Aortic smooth muscle cell (primary cell): ENCODE measurements at places on chromosomes 5 and 9. TPM values are rescaled to one million over a fixed set of nuclear protein-coding genes. Genes with fewer than 3 reads are reported as not detected.

Gene RANBP17
- total RNA-seq = 11.2 and 24.7 TPM in 2 replicates

Gene FBP1
- total RNA-seq = not detected in 2 replicates

Gene NME5
- 4.8 and 5.0 TPM in 2 replicates for total RNA-seq

Gene PRLR
- under 0.01 and 0.26 TPM in 2 replicates for total RNA-seq

Gene KCNV2
- total RNA-seq = not detected in 2 replicates

Gene NMUR2
- total RNA-seq = not detected in 2 replicates

Gene TMEM8B
- total RNA-seq = 2.0 and 3.0 TPM in 2 replicates

Gene CCNI2
- not detected in 2 replicates for total RNA-seq

Gene HNRNPAB
- 29.1 and 47.6 TPM in 2 replicates for total RNA-seq

Gene PCDHA10
- total RNA-seq = under 0.01 and 0.06 TPM in 2 replicates

Gene AMBP
- total RNA-seq = 0.12 and 0.53 TPM in 2 replicates

Gene CDX1
- 0.12 and 0.13 TPM in 2 replicates for total RNA-seq

Gene CLPTM1L
- total RNA-seq = 250 and 324 TPM in 2 replicates

Gene PKN3
- total RNA-seq = 2.8 TPM in 2 replicates

Gene PCDHGA6
- 3.3 and 5.3 TPM in 2 replicates for total RNA-seq

Gene IL31RA
- total RNA-seq = 0.25 and 0.26 TPM in 2 replicates

Gene NEUROG1
- not detected in 2 replicates for total RNA-seq

Gene SLC34A1
- total RNA-seq = not detected in 2 replicates

Gene EPB41L4A
- total RNA-seq = 9.1 and 11.9 TPM in 2 replicates

Gene TPPP
- total RNA-seq = 0.93 and 1.1 TPM in 2 replicates

Gene PCDH12
- total RNA-seq = 1.7 and 3.6 TPM in 2 replicates

Gene PCAT7
- total RNA-seq = 0.06 TPM in 1 of 2 replicates, not detected in the other

Gene PPP2R2B
- 0.75 and 0.79 TPM in 2 replicates for total RNA-seq

Gene SOHLH1
- not detected in 2 replicates for total RNA-seq

Gene C9
- 0.25 TPM in 1 of 2 replicates, not detected in the other for total RNA-seq

Gene PCDHA8
- total RNA-seq = 0.06 TPM in 1 of 2 replicates, not detected in the other

Gene SNAPC4
- total RNA-seq = 4.9 and 6.5 TPM in 2 replicates

Gene PCDHGA1
- total RNA-seq = 1.1 TPM in 2 replicates

Gene FGD3
- total RNA-seq = not detected in 2 replicates

Gene NDUFA8
- total RNA-seq = 31.5 and 39.6 TPM in 2 replicates

Gene C5
- 8.2 and 10.9 TPM in 2 replicates for total RNA-seq

Gene IFNA21
- not detected in 2 replicates for total RNA-seq

Gene POLE3
- 33.9 and 47.6 TPM in 2 replicates for total RNA-seq

Gene C5orf58
- total RNA-seq = 0.26 TPM in 1 of 2 replicates, not detected in the other

Gene CKMT2
- 2.8 and 4.0 TPM in 2 replicates for total RNA-seq

Gene MEIKIN
- total RNA-seq = 0.06 TPM in 1 of 2 replicates, not detected in the other

Gene C1QTNF2
- 3.0 and 3.9 TPM in 2 replicates for total RNA-seq

Gene PCDHA4
- total RNA-seq = 0.26 and 0.37 TPM in 2 replicates

Gene ADRA1B
- total RNA-seq = under 0.01 and 0.25 TPM in 2 replicates

Gene PKD2L2
- total RNA-seq = not detected in 2 replicates

Gene LRRC26
- not detected in 2 replicates for total RNA-seq

Gene KIF12
- not detected in 2 replicates for total RNA-seq

Gene OGN
- 2.0 and 16.8 TPM in 2 replicates for total RNA-seq

Gene ANKRD34B
- not detected in 2 replicates for total RNA-seq

Gene CD274
- 2.1 and 2.4 TPM in 2 replicates for total RNA-seq

Gene BHMT
- under 0.01 TPM in 1 of 2 replicates, not detected in the other for total RNA-seq

Gene ORM2
- total RNA-seq = not detected in 2 replicates

Gene CDH10
- total RNA-seq = under 0.01 and 0.12 TPM in 2 replicates

Gene SPINK7
- not detected in 2 replicates for total RNA-seq

Gene IFNA13
- not detected in 2 replicates for total RNA-seq

Gene DPP7
- total RNA-seq = 83.8 and 87.8 TPM in 2 replicates

Gene C6
- total RNA-seq = not detected in 2 replicates

Gene NPR2
- total RNA-seq = 21.5 and 34.6 TPM in 2 replicates
